K562 (cell line): ENCODE measurements at places on chromosomes 3 and 15.

DNA sequence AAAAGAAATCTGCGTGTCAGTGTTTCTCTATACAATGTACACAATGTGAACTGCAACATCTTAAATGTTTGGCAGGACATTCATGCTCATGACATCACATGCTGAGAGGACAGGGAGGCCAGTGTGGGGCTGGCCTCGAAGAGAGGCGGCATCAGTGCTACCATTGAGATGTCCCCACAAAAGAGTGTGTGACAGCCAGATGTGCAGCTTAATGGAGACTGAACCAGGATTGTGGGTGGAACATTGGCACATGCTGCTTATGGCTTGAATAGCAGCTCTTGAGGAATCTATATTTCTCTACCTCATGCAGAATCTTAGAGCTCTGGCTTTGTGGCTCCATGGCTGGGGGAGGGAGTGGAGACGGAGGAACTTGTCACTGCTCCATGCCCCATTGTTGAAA is 18.5 kb downstream of the CLDN11 start:
- no peak overlapping the region for H3K27ac ChIP-seq
- no peaks in the 10 kb centered on the region for H3K36me3 ChIP-seq
- peaks cover 5% of the 10 kb centered on the region; the same call in 1 of the 2 replicates for H3K27me3 ChIP-seq

DNA sequence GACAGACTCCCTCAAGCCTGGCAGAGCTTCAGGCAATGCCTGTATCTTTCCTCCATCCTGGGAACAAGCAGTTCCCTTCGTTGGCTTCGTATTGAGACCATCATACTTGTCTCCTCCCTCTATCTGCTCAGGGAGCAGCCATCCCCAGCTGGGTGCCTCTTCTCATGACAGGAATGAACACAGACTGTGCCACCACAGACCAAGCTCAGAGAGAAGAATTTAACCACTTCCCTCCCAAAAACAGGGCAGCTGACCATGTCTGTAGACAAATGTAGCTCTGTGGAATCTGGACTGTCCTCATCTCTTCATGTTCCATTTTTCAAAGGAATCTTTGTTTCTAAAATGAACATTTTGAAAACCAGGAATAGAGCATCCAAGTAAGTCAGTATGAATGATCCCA is 245.4 kb downstream of the ERC2 start:
- H3K4me1 ChIP-seq, result no peaks in the 10 kb centered on the region
- H3K27me3 ChIP-seq, result no peaks in the 10 kb centered on the region
- no peak overlapping the region for H3K27ac ChIP-seq
- H3K4me3 ChIP-seq, result no peak overlapping the region

DNA sequence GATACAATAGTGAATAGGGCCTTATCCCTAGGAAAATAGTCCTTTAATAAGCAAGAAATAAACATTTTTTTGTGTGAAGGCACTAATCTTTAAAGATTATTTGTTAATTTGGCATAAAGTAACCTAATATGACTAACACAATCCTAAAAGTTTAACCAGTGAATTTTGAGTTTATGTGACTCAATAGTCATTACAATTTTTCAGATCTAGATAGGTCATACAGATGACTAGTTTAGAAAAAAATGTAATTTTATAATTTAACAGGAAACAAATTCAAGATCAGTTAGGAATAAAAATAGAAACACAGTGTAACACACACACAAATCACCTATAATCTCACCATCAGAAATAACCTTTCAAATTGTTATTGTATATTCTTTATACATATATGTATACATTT is 620.7 kb upstream of the ALCAM start:
- H3K4me1 ChIP-seq, result no peaks in the 10 kb centered on the region
- no peak overlapping the region for H3K27ac ChIP-seq
- DNase-seq, result no peak
- no peaks in the 10 kb centered on the region for H3K27me3 ChIP-seq
- no peak overlapping the region for H3K4me3 ChIP-seq

GRCh38 chr3:99119385-99119784 is 217.9 kb upstream of the DCBLD2 start:
- DNase-seq, result no peak
- H3K4me1 ChIP-seq, result no peaks in the 10 kb centered on the region
- H3K4me3 ChIP-seq, result no peak overlapping the region
- no peaks in the 10 kb centered on the region for H3K27me3 ChIP-seq
- no peaks in the 10 kb centered on the region for H3K36me3 ChIP-seq

GRCh38 chr15:40346579-40347558 is 4.0 kb upstream of the PHGR1 start:
- no peaks in the 10 kb centered on the region for H3K36me3 ChIP-seq
- H3K27ac ChIP-seq, result no peak overlapping the region
- no peak for DNase-seq
- no peaks in the 10 kb centered on the region for H3K4me1 ChIP-seq
- no peak overlapping the region for H3K4me3 ChIP-seq

DNA sequence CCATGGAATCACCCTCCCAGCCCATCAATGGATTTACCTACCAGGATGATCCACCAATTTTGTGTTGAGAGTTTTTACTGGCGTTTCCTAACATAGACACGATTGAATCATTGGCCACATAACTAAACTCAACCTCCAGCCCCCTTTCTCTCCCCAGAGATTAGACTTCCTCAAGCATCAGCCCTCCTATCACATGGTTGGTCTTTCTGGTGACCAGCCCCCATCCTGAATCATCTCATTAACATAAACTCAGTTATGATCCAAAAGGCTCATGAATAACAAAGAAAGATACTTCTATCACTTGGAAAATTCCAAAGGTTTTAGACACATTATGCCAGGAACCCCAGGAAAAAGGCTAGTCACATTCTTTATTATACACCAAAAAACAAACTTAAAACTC is 21.2 kb downstream of the PRKAR2A start:
- DNase-seq, result no peak
- 0 out of 3 replicates have a peak, but pooled peaks cover 6% of the 10 kb centered on the region for H3K4me1 ChIP-seq
- no peaks in the 10 kb centered on the region for H3K27me3 ChIP-seq
- no peak overlapping the region for H3K27ac ChIP-seq
- no peak overlapping the region for H3K4me3 ChIP-seq

DNA sequence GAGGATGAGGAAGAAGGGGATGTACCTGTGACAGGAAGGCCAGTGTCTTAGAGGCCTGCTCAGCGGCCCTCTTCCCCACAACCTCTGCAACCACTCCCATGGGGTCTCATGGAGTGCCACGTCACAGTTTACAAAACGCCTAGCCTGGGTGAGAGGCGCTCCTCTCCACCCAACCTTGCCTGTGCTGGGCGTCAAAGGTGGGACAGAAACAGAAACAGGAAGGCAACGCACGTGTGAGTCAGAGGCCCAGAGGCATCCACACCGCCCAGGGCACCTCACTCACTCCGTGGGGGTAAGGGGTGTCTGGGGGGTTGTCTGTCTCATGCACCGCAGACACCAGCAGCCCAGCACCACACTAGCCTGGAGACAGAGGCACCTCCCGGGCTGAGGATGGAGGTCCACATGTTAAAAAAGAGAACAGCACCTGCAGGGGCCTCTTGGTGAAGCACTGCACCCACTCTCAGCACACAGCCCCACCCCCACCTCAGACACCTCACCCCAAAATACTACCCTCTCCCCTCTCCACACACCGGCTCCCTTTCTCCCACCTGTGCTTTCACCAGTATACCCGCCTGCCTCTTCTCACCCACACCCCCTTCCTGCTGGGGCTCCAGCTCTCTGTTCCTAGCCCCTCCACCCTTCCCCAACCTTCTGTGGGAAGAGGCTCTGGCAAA is 4.7 kb upstream of the CALML4 start:
- no peak for DNase-seq
- no peaks in the 10 kb centered on the region for H3K27me3 ChIP-seq
- H3K4me1 ChIP-seq, result peaks cover 48% of the 10 kb centered on the region

DNA sequence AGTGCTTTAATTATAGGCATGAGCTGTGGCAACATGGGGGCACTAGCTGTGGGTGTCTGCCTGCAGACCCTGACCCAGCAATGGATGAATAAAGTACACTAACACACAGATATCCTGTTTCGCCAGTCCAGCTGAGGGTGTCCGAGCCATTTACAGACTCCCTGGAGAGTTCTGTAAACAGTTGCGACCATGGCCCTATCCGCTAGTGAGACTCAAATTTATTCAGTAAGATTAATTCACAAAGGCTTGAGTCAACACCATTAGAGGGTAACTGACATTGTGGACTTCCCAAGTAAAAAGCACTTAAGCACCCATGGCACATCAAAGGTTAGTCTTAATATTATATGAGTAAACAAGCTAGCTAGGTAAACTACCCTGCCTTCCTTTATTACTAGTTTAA is 161.6 kb downstream of the TBL1XR1 start:
- DNase-seq, result no peak
- no peak overlapping the region for H3K27ac ChIP-seq
- no peaks in the 10 kb centered on the region for H3K27me3 ChIP-seq

GRCh38 chr3:194274424-194275085 is 76.6 kb downstream of the CPN2 start:
- no peak overlapping the region for H3K4me3 ChIP-seq
- H3K27ac ChIP-seq, result peak overlapping the region; percentile 49; the same call in 1 of the 3 replicates
- no peaks in the 10 kb centered on the region for H3K36me3 ChIP-seq
- no peak for DNase-seq

- H3K27me3 ChIP-seq, result no peaks in the 10 kb centered on the region; the same call in 1 of the 3 replicates
- no peak overlapping the region for H3K27ac ChIP-seq
- DNase-seq, result no peak
- no peak overlapping the region for H3K4me3 ChIP-seq
- H3K36me3 ChIP-seq, result no peaks in the 10 kb centered on the region
- 0 out of 2 replicates have a peak, but pooled peaks cover 3% of the 10 kb centered on the region for H3K4me1 ChIP-seq
Observed at GRCh38 chr15:79168922-79169456, 78.4 kb upstream of the RASGRF1 start.

GRCh38 chr3:17076940-17077605 is 192.3 kb downstream of the PLCL2 start:
- no peak for DNase-seq
- H3K27ac ChIP-seq, result no peak overlapping the region
- H3K27me3 ChIP-seq, result no peaks in the 10 kb centered on the region; the same call in 2 of the 3 replicates
- H3K36me3 ChIP-seq, result no peaks in the 10 kb centered on the region
- H3K4me3 ChIP-seq, result no peak overlapping the region

DNA sequence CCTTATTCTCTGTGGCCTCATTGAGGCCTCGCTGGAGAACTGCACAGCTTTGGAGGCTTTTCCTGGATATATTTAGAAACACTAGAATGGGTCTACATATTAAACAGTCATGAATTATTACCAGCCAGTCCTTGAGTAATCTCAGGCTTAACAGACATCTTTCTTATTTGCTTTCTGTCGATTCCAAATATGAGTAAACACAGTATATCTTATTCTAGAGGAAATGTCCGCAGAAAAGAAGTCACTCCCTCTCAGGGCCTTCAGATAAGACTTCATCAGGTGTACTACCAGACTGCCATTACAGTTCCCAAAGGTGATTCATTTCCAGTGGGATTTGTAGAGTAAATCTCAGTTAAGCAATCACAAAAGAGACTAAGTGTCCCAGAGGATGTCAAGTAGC is 310.7 kb downstream of the RBMS3 start:
- H3K36me3 ChIP-seq, result no peaks in the 10 kb centered on the region

- H3K4me3 ChIP-seq, result no peak overlapping the region
- H3K27me3 ChIP-seq, result no peaks in the 10 kb centered on the region
- no peak for DNase-seq
- H3K36me3 ChIP-seq, result no peaks in the 10 kb centered on the region
- no peaks in the 10 kb centered on the region for H3K4me1 ChIP-seq
- H3K27ac ChIP-seq, result no peak overlapping the region
Observed at GRCh38 chr3:104437891-104438290, 928.8 kb upstream of the ALCAM start.

DNA sequence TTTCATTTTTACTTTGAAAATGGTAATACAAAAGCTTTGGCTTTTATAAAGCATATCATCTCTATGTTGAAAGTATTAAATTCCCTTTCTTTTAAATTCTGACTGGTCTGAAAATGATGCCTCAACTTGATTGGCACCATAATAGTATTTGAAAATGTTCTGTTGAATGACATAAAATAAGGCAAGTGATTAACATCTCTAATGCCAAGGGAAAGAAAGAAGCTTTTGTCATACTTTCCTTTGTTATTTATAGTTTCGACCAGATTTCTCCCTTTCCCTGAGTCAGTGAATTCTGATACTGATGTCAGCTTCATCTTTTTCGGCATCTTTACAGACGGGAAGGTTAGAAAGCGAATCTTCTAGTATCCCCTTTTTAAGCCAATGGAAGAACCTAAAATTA is 3.4 kb upstream of the AP4E1 start:
- H3K4me3 ChIP-seq, result no peak overlapping the region
- no peaks in the 10 kb centered on the region; the same call in 2 of the 3 replicates for H3K4me1 ChIP-seq
- H3K36me3 ChIP-seq, result peaks cover 8% of the 10 kb centered on the region; the same call in 2 of the 3 replicates
- no peaks in the 10 kb centered on the region for H3K27me3 ChIP-seq

DNA sequence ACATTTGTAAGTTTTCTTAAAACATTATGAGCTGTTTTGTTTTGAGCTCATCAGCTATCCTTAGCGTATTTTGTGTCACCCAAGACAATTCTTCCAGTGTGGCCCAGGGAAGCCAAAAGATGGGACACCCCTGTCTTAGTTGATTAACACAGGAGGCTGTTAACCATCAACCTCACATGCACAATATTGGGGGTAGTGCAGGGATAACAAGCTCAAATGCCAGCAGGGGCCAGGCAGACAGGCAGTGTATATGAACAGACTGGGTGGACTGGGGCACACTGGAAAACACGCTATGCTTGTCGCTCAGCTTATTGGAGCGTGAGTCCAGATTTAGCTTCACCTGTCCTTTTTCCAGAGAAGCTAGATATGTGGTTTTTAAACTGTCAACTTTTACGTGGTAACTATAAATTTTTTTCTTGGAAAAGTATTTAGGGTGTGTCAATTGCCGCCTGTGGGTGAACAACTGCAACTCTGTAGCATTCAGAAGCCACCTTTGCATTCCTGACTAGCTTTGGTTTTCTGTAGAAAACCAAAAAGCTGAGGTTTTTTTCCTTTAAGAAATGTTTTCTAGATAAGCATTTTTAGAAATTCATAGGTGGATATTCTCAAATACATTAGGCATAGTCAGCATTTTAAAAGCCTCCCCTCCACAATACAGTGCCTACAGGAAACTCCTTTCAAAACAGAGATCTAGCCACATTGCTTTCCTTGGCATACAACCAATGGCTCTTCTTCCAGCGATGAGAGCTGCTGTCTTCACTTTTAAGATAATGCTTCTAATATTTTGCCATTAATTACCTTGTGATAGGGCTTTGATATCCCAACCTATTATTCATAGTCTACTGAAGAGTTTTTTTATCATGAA is 14.6 kb downstream of the PSMD6 start:
- peaks cover 97% of the 10 kb centered on the region for H3K36me3 ChIP-seq
- peaks cover 3% of the 10 kb centered on the region; the same call in 2 of the 3 replicates for H3K4me1 ChIP-seq
- no peak overlapping the region for H3K27ac ChIP-seq
- no peaks in the 10 kb centered on the region for H3K27me3 ChIP-seq
- no peak for DNase-seq
- H3K4me3 ChIP-seq, result no peak overlapping the region

- H3K4me1 ChIP-seq, result no peaks in the 10 kb centered on the region
- no peak overlapping the region for H3K27ac ChIP-seq
- no peak for DNase-seq
- no peaks in the 10 kb centered on the region for H3K36me3 ChIP-seq
Observed at GRCh38 chr3:80890571-80890970, 870.9 kb downstream of the GBE1 start.

GRCh38 chr3:122679882-122680474 is 661 bp upstream of the PARP14 start:
- peaks cover 17% of the 10 kb centered on the region; the same call in 2 of the 3 replicates for H3K4me1 ChIP-seq
- H3K27ac ChIP-seq, result peak overlapping the region; percentile 80
- H3K4me3 ChIP-seq, result peak overlapping the region; percentile 77
- no peaks in the 10 kb centered on the region for H3K27me3 ChIP-seq
